ENCODE measurements at places on chromosomes 1 and 21. TPM values are rescaled to one million over a fixed set of nuclear protein-coding genes. Genes with fewer than 3 reads are reported as not detected.

The NT5C1A gene
- total RNA-seq = 0.88 TPM

The SYCP1 gene
- total RNA-seq = not detected

The HNRNPU gene
- 403 TPM for total RNA-seq

- DNase-seq = no peak
Measured at GRCh38 chr1:33606272-33606671, 133.8 kb downstream of the ZSCAN20 start.

DNA sequence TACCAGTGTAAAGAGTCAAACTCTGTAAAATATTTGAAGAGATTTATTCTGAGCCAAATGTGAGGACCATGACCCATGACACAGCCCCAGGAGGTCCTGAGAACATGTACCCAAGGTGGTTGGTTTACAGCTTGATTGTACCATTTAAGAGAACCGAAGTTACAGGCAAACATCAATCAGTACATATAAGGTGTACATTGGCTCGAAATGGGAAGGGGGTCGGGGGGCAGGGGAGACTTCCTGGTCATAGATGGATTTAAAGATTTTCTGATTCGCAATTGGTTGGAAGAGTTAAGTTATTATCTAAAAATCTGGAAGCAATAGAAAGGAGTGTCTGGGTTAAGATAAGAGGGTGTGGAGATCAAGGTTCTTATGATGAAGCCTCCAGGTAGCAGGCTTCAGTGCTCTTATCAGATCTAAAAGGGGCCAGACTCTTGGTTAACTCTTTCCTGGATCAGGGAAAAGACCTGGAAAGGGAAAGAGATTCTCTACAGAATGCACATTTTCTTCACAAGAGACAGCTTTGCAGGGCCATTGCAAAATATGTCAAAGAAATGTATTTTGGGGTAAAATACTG lies 47.5 kb upstream of the NTPCR start:
- no peak for DNase-seq

DNA sequence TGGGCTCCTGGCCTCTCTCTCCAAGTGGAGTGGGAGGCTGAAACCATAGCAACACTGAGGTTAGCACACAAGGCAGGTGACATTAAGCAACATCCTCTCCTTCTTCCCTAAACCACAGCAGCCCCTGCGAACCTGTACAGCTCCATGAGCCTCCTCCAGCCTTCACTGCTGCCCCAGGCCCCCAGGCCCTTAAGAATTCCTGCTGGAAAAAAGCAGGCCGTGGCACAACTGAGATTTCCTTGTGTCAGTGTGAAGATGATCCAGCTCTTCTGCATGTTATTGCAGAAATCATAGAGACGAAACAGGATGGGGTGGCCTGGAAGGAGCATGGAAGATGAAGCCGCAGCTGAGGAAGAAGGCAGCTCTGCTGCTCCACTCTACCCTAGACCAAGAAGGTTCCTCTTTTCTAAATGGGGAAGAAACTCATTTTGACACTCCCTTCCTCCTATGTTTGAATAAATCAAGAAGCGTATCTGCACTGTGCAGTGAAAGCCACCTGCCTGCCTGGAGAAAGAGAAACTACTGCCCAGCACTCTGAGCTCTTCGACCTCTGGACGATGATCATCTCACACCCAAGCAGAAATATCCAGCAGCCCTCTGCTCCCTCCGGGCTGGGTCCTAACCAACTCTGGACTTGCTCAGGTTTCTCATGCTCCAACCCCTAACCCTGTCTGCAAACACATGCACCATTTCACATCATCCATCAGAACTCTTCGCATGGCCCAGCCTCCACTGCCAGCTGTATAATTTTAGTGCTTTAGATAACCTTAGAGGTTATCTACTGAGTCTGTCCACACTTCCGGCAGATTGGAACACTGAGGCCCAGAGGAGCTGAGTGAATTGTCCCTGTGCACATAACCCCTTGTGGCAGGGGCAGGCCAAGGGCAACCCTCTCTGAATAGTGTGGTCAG lies 20.7 kb downstream of the SH3BP5L start:
- DNase-seq = no peak

DNA sequence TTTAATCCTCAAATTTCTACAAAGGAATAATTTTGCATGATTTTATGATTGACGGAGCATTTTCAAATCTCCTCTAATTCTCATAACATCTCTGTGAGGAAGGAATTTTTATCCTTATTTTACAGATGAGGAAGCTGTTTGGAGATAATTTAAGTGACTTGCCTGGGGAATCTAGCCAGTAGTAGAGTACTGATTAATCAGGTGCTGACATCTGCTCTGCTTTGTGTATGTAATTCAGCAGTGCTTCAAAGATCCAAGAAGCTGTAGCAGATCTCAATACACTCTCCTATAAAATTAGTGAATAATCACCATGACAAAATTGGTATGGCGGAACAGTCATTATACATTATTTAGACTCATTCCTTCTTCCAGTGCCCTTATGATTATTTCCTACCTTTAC lies 46.0 kb downstream of the DPH5 start:
- no peak for DNase-seq

- DNase-seq = no peak
Measured at GRCh38 chr1:145845144-145845513, 301 bp upstream of the NUDT17 start.

GRCh38 chr1:180360333-180361075 lies 130.4 kb downstream of the LHX4 start:
- DNase-seq = no peak

DNA sequence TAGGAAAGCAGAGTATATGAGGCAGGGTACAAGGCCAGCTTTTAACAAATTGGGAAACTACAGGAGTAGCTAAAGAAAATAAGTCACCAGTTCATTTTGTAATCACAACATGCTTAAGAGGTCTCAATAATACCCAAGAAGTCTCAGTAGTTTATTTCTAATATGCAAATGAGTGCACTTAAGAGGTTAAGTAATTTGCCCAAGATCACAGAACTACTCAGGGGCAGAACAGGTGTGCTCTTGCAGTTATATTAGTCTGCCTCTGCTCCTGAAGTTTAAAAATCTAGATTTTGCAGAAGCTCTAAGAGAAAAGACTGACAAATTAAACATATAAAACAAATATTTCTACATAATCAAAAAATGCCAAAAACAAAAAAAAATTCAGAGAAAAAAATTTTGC lies 6.9 kb downstream of the EPS15 start:
- DNase-seq = no peak

DNA sequence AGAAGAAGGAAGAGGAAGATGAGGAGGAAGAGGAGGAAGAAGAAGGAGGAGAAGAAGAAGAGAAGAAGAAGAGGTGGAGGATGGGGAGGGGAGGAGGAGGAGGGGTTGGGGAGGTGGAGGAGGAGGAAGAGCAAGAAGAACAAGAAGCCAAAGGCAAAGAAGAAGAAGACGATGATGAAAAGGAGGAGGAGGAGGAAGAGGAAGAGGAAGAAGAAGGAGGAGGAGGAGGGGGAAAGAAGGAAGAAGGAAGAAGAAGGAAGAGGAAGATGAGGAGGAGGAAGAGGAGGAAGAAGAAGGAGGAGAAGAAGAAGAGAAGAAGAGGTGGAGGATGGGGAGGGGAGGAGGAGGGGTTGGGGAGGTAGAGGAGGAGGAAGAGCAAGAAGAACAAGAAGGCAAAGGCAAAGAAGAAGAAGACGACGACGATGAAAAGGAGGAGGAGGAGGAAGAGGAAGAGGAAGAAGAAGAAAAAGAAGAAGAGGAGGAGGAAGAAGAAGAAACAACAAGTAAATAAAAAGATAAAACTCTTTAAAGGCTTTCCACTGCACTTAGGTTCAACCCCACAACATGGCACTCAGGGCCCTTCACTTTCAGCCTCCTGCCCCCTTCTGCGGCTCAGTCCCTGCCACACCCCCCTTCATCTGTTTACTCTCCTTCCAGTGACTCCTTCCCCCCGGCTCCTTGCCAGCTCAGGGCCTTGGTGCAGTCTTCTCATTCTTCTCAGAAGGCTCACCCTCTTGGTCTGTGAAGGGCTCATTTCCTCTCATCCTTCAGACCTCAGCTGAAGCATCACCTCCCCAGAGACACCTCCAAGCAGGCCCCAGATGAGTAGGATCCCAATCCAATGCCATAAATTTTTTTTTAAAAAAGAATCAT lies 114.0 kb downstream of the KCNN3 start:
- no peak for DNase-seq

GRCh38 chr1:222006715-222007114 lies 264.8 kb upstream of the DUSP10 start:
- no peak for DNase-seq

DNA sequence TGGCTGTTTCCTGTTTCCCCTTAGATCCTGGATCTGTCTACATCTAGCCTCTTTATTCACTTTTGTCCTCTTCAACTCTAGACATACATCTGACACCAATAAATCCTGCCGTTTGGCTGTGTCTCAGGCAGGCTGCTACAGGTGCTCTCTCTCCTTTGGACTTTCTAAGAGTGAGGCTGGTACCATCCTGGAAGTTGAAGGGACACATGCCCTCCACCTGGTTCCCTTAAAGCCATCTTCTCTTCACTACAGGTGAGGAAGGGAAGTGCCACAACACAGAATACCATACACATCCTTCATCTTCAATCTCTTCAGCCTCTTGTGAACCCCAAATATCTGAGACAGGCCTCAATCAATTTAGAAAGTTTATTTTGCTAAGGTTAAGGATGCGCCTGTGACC lies 137.9 kb downstream of the BACH1 start:
- no peak for DNase-seq

DNA sequence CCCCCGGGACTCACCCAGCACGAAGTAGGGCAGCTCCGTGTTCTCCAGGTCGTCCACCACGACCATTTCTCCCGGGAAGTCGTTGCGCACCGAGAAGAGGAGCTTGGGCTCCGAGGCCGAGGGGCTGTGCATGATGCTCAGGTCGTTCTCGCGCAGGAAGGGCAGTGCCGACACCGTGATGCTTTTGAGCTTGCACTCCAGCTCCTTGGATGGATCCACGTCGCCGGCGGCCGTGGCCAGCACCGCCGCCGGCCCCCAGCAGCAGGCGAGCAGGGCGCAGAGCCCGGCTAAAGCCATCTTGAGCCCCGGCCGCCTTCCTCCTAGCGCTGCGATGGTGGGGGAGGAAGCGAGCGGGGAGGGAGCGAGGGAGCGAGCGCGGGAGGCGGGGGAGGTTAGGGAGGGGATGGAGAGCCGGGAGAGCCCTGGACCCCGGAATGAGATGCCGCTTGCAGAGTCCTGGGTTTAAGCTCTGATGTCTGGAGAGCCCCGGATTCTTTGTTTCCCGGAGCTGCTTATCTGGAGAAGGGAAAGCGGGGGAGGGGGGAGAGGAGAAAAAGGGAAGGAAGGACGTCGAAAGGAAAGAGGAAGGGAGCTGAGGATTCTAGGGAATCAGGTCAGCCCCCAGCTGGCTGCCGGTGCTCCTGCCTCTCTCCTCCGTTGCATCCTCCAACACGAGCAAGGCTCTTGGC lies at the start of gene ASTN1:
TSS of gene ASTN1 (minus strand) at position 333 of the 689 bp plus-strand sequence. CDS start at position 297, 36 bp downstream.
- no peak for DNase-seq
